Ascending aorta (tissue), 2 donors: ENCODE measurements at places on chromosomes 3 and 15. TPM values are rescaled to one million over a fixed set of nuclear protein-coding genes. Genes with fewer than 3 reads are reported as not detected.

RASL12 gene
- total RNA-seq = 187 TPM

GRCh38 chr3:136105044-136105443 is 91.1 kb downstream of the MSL2 start:
- H3K4me3 ChIP-seq = no peak overlapping the region
- H3K4me1 ChIP-seq = no peaks in the 10 kb centered on the region
- no peak for DNase-seq
- H3K27me3 ChIP-seq = no peaks in the 10 kb centered on the region
- H3K27ac ChIP-seq = no peak overlapping the region

CHSY1 gene
- 47.4 TPM for total RNA-seq

ITGA11 gene
- 136 TPM for total RNA-seq

DNA sequence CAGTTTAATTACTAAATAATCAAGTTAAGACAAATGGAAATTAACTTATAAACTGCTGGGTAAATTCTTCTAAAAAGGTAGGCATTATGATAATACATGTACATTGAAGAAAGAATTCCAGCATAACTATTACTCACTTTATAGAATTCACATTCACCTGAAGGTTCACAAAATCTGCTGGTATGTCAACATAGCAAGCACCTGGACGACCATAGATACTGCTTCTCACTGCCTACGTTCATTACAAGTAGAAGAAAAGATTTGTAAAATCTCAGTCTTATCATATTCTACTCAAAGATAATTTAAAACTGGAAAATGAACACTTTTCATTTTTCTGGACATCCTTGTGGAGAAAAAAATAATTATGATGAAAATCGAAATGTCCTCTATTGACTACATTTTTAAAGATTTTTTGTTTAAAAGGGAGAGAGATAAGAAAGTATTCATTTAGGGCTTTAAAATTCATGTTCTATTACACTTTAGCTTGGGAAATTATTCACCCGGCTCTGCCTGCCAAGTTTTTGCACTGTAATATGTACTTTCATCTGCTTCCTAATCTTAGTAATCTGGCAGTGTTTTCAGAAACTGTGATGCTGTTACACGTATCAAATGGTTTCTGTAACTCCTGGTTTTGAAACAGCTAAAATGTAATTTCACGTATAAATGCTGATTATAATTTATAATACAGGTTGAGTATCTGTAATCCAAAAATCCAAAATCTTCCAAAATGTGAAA is 16.1 kb downstream of the HACL1 start:
- no peak overlapping the region for H3K4me3 ChIP-seq
- no peaks in the 10 kb centered on the region for H3K4me1 ChIP-seq
- H3K27me3 ChIP-seq = no peaks in the 10 kb centered on the region
- H3K36me3 ChIP-seq = peaks cover 67% of the 10 kb centered on the region
- no peak for DNase-seq
- peak overlapping the region; percentile 17 for H3K27ac ChIP-seq

DNA sequence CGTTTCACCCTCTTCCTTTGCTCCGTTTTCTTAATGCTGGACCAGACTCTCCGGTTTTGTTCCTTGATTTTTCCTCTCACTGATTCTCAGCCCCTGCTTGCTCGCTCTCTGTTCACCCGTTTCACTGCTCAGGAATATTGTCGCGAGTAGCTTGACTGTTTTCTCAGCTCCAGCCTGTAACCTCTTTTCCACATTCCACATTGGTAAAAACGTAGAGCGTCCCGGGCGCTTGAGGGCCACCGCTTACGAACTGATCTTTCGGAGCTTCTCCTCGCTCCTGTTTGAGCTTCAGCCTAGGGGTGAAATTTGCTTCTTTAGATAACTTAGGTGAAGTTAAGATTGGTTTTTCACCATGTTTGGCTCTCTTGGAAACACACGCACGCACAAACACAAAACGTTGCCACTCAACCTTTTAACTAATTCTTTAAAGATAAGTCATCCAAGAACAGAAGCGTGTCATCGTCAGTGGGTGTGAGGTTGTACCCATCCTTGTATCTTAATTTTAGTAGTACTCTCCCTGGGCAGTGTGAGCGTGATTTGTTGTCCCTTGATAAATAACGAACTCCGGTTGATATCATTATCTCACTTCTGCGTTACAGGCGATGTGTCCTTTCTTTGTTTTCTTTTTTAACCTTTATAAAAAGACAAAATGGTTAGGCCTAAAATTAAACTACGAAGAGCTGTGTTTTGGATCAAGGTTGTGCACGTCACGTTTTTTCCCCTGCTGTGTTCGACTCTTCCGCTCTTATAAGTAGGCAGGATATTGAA is 1.0 kb downstream of the PAK2 start:
- DNase-seq = no peak
- H3K27ac ChIP-seq = peak overlapping the region; percentile 98
- peaks cover 4% of the 10 kb centered on the region for H3K4me1 ChIP-seq
- no peaks in the 10 kb centered on the region for H3K27me3 ChIP-seq

DNA sequence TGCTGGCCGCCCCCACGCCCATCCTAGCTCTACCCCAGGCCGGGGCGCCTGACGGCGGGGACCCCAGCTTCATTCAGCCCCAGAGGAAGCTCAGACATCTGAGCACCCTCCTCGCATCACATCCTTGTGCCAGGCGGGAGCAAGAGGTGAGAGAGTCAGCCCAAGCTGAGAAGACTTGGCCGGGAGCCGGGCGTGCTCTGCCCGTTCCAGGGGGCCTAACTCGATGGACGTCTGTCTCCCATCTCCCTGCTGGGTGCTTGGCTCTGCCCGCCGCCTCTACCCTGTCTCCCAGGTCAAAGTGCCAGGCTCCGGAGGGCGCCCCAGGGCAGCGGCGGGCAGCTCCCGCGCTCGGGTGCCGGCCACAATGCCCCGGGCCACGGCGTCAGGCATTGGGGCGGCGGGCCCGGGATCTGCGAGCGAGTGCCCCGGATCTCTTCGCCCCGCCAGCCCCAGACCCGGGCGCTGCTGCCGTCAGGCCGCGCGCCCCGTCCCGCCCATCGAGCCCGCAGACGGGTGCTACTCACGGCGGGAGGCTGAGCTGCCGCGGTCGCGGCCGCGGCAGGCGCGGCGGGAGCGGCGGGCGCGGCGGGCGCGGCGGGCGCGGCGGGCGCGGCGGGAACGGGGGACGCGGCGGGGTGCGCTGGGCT is 388 bp downstream of the DAPK2 start:
- no peaks in the 10 kb centered on the region for H3K27me3 ChIP-seq
- no peak for DNase-seq

DNA sequence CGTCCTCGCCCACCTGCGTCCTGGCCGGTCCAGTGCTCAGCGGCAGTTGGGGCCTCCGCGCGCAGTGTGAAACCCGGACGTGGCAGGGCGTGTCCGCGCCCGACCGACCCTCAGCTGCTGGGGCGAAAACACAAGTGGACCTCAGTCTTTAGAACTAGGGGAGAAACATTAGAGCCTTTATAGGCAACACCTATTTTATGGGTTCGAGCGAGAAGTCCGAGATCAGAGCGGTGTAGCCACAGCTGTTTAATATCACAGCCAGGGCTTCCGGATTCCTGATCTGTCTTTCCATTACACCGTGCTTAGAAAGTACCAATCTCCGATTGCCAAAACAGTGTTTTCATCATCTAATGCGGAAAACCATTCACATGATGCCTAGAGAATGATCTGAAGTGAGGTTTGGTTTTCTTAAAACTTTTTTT is 506 bp downstream of the RAD51 start:
- H3K36me3 ChIP-seq = peaks cover 4% of the 10 kb centered on the region
- no peaks in the 10 kb centered on the region for H3K27me3 ChIP-seq
- no peaks in the 10 kb centered on the region for H3K4me1 ChIP-seq
- peak overlapping the region; percentile 99 for H3K27ac ChIP-seq
- H3K4me3 ChIP-seq = peak overlapping the region; percentile 99

DNA sequence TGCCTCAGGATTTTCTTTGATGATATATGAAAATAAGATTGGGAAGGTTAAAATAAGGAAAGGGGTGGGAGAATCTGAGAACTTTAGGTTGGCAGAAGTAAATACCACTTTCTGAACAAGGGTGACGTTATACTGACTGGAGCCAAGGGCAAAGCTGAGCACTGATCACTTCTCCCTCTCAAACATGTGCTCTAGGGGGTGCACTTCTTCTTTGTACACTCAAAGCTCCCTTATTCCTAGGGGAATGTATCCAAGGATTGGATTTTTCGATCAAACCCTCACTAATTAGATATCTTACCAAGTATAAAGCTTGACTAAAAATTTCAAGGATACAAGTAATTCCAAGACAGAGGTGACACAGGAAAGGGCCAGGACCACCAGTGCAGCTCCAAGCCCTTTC is 243.9 kb upstream of the UMPS start:
- H3K36me3 ChIP-seq = peaks cover 91% of the 10 kb centered on the region
- no peaks in the 10 kb centered on the region for H3K4me1 ChIP-seq
- no peak overlapping the region for H3K27ac ChIP-seq

GRCh38 chr15:59830098-59830497 is 141.0 kb upstream of the BNIP2 start:
- no peak overlapping the region for H3K4me3 ChIP-seq
- no peaks in the 10 kb centered on the region for H3K36me3 ChIP-seq
- DNase-seq = no peak
- H3K27me3 ChIP-seq = no peaks in the 10 kb centered on the region
- H3K4me1 ChIP-seq = no peaks in the 10 kb centered on the region
- H3K27ac ChIP-seq = no peak overlapping the region

C15orf39 gene
- total RNA-seq = 30.8 TPM

- peaks cover 67% of the 10 kb centered on the region for H3K36me3 ChIP-seq
- H3K4me3 ChIP-seq = peak overlapping the region; percentile 20
- peak overlapping the region; percentile 94 for H3K27ac ChIP-seq
- H3K27me3 ChIP-seq = no peaks in the 10 kb centered on the region
- peaks cover 17% of the 10 kb centered on the region for H3K4me1 ChIP-seq
Measured at GRCh38 chr15:88904624-88905327, 8.4 kb downstream of the MFGE8 start.

DNA sequence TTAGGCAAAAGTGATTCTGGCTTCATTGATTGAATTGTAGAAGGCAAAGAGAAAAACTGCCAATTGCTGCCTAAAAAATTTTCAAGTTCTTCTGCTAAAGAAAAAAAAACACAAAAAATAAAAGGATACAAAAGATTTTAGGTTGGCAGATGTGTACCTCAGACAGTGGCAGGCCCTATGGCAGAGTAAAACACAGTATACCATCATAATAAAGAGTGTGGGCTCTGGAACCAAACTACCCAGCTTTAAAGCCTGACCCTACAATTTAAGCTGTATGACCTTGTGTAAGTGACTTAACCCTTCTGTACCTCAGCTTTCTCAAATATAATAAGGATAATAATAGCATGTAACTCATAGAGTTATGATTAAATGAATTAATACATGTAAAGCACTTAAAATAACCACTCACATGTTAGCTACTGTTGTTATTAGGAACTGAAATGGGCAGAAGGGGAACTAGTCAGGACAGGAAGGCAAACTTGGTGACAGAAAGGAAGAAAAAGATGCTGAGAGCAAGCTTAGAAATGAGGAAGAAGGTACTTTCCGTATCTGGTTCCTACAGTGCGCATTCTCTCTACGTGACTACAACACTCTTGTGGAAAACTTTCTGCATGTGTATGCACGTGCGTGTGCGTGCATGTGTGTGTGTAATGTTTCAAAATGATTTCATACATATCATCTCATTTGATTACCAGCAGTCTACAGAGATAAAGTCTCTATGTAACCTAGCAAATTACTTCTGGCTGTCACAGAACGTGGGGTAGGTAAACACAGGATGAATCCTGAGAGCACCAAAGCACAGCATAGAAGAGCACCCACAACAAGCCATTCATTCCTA is 13.6 kb upstream of the GATM start:
- no peaks in the 10 kb centered on the region for H3K27me3 ChIP-seq
- no peak overlapping the region for H3K27ac ChIP-seq
- H3K36me3 ChIP-seq = no peaks in the 10 kb centered on the region

DNA sequence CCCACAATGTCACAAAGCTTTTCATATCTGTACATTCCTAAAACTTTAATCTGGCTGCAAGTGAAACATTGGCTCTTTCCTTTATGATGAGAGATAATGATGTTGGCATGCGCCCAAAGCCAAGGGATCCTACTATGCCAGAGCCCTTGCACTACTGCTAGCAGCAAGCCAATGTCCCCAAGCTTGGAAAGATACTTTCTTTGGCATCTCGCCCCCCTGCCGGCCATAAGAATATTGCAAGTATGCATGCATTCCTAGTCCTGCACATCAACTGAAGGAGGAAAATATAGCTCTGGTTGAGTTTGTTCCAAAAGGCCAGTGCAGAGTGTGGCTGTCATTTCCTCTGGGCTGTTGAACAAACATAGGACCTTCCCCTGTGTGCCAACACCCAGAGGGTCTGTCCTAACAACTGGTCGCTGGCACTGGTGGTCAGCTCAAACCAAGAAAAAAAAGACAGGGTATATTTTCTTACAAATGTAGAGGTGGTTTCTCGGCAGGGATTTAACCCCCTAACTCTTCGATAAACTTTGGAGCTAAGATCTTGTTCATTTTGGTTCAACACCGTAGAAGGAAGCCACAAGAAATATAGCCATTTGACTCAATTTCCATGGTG is 120.9 kb upstream of the ZBED2 start:
- no peak for DNase-seq
- H3K4me3 ChIP-seq = no peak overlapping the region
- no peaks in the 10 kb centered on the region for H3K27me3 ChIP-seq
- H3K27ac ChIP-seq = no peak overlapping the region
- H3K36me3 ChIP-seq = no peaks in the 10 kb centered on the region

- DNase-seq = no peak
- H3K4me3 ChIP-seq = no peak overlapping the region
- no peaks in the 10 kb centered on the region for H3K27me3 ChIP-seq
- no peaks in the 10 kb centered on the region for H3K36me3 ChIP-seq
- H3K27ac ChIP-seq = no peak overlapping the region
Measured at GRCh38 chr3:142915636-142916035, 26.8 kb upstream of the PCOLCE2 start.

- H3K27me3 ChIP-seq = no peaks in the 10 kb centered on the region
- DNase-seq = no peak
- H3K36me3 ChIP-seq = no peaks in the 10 kb centered on the region
- no peak overlapping the region for H3K27ac ChIP-seq
- H3K4me3 ChIP-seq = no peak overlapping the region
- no peaks in the 10 kb centered on the region for H3K4me1 ChIP-seq
Measured at GRCh38 chr15:61521953-61522352, 292.9 kb upstream of the RORA start.

- H3K4me1 ChIP-seq = peaks cover 22% of the 10 kb centered on the region
- no peaks in the 10 kb centered on the region for H3K27me3 ChIP-seq
- H3K27ac ChIP-seq = peak overlapping the region; percentile 98
- peak; percentile 83 for DNase-seq
- H3K4me3 ChIP-seq = peak overlapping the region; percentile 12
- H3K36me3 ChIP-seq = peaks cover 14% of the 10 kb centered on the region
Measured at GRCh38 chr3:49805367-49805782, 2.3 kb downstream of the INKA1 start.

GRCh38 chr3:43855674-43856299 is 165.0 kb downstream of the ABHD5 start:
- H3K36me3 ChIP-seq = no peaks in the 10 kb centered on the region
- no peak overlapping the region for H3K27ac ChIP-seq
- H3K4me1 ChIP-seq = no peaks in the 10 kb centered on the region

GRCh38 chr3:194472290-194472920 is 14.4 kb downstream of the ATP13A3 start:
- H3K4me1 ChIP-seq = peaks cover 11% of the 10 kb centered on the region
- H3K27me3 ChIP-seq = no peaks in the 10 kb centered on the region
- no peaks in the 10 kb centered on the region for H3K36me3 ChIP-seq
- no peak for DNase-seq
- H3K4me3 ChIP-seq = no peak overlapping the region

FOXB1 gene
- not detected for total RNA-seq
